DMS79 treated with DMSO at 0.1 percent for 48 hours (cell line): ENCODE measurements at places on chromosomes 3 and 15.

- peak; percentile 60 for DNase-seq
Measured at GRCh38 chr3:39189959-39190269, 2.5 kb downstream of the XIRP1 start.

- DNase-seq = no peak
Measured at GRCh38 chr3:157087780-157088600, 72.0 kb downstream of the CCNL1 start.

DNA sequence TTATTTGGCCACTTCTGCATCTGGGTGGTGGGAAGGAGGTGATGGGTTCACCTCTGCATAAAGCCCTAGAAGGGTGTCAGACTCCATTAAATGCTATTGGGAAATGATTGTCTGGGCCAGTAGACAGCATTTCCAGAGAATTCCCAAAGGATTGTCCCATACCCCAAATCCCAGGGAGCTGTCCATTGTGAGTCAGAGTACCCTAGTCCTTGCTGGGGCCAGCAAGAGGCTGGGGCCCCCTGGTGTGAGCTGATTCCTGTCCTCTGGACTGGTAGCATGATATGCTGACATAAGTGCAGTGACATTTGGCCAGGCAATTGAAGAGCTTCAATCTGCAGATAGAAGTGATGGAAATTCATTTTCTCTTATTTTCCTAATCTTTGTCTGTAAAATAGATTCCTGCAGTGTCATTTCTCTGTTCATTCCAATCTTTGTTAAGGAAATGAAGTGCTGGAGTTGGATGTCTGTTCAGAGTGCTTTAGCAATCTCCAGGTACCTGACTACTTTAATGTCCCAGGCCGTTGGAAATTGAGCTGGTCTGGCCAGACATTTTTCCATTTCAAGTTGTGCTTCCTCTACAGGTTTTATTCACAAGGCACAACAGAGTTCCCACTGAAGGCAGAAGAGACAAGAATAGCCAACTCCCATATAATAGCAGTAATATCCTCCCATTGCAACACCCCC lies 91.2 kb downstream of the RPLP1 start:
- DNase-seq = no peak

- DNase-seq = no peak
Measured at GRCh38 chr3:174102866-174103265, 705.3 kb downstream of the NLGN1 start.

- DNase-seq = no peak
Measured at GRCh38 chr3:41462103-41462691, 262.9 kb downstream of the CTNNB1 start.

DNA sequence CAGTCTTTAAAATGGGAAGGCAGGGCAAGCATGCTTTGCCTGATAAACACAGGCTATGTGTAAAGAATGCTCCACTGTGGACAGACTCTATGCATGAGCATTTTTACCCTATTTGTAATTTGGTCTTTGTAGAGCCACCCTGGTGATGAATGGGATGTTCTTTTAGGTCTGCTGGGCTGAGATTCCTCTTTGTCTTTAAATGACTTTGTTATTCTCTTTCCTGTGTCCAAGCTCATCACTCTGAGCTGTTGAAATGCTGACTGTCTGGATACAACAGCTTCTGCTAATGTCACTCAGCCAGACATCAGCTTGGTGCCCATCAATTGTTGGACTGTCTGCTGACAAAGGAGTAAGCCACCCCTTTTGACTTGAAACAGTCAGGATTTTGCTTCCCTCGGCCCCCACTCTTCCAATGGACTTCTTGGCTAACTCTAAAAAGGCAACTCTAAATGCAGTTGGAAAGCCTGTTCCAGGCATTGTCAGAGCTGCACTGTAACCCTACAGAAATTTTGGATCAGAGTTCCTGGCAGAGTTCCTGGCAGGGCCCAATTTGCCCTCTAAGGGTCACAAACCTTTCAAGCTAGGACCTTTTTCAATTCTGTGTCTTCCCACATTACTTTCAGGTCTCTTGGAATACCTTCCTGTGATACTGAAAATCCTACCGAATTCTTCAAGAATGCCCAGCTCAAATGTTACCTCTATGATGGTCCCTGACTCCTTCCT lies 40.5 kb upstream of the EIF1B start:
- DNase-seq = no peak

GRCh38 chr3:58074997-58075396 lies 66.8 kb downstream of the FLNB start:
- no peak for DNase-seq

DNA sequence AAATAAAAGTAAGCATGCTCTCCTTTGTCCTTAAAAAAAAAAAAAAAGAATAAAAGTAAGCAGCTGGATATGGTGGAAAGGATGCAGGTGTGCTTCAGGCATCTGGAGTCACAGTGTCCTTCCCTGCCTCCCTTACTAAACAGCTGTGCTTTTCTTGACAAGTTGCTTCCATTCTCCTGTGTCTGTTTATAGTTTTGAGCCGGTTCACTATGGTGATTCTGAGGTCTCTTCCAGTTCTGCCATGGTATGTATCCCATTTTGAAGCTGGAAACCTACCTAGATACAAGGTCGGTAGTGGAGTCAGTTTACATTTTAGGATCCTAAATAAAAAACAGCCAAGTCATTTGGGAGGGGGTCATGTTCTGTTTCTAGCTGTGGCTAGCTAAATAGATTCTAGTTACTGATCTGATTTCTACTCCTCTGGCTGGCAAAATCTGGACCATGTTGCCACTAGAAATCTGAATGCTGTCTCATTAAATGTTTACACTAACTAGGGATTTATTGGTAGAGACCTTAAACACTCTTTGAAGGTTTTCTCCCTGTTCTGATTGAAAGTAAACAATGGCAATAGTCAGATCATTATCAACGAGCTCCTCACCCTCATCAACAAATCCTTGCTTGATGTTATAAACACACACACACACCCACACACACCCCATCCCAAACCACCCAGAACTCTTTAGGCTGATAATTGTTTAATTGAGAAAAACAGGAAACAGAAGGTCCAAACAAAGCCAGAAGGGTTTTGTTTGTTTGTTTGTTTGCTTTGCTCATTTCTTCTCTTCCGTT lies 7.9 kb downstream of the TNFSF10 start:
- DNase-seq = no peak

DNA sequence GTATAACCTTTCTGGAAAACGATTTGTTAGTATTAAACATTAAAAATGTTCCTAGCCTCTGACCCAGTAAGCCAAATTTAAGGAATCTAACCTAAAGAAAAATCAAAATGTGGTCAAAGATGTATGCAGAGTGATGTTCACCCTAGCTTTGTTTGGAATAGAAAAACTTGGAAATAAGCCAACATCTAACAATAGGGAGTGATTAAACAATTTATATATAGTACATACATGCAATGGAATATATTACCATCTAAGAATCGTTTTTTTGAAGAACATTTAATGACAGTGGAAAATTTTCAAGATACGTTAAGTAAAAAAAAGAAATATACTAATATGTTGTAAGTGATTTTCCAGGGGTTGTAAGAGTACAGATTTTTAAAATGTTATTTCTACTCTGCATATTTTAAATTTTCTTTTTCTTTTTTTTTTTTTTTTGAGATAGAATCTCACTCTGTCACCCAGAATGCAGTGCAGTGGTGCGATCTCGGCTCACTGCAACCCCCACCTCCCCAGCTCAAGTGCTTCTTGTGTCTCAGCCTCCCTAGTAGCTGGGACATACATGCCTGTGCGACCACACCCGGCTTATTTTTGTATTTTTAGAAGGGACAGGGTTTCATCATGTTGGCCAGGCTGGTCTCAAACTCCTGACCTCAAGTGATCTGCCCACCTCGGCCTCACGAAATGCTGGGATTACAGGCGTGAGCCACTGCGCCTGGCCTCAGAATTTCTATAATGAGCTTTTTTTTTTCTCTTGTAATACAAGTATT lies 54.9 kb downstream of the ANP32A start:
- no peak for DNase-seq

DNA sequence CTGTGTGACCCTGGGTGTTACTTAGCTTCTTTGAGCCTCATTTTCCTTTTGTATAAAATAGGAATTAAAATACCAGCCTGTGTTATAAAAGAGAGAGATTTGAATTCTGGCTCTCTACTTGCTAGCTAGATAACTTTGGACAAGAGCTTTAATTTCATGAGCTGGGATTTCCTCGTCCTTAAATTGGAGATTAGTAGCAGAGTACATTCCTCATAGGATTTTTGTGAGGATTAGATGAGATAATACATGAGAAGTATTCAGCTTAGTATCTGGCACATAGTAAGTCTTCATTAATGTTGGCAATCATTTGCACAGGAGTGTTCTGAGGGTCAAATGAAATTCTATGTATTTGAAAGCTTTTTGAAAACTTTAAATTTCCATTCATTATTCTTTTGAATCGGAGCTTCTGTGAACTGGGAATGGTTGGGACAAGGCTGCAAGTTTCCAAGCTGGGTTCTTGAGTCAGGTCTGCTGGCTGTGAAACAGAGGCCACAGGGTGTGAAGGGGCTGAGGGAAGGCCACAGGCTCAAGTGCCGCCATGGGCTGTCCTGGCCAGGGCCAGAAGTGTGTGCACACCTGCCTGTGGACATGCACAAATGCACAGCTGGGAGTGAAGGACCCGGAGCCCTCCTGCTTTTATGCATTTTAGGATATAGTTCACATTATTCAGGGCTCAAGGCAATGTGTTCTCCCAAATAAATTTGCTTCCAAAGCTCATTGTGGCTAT lies 17.2 kb downstream of the ALPK3 start:
- DNase-seq = no peak

GRCh38 chr3:81726735-81727134 lies 34.7 kb downstream of the GBE1 start:
- no peak for DNase-seq

DNA sequence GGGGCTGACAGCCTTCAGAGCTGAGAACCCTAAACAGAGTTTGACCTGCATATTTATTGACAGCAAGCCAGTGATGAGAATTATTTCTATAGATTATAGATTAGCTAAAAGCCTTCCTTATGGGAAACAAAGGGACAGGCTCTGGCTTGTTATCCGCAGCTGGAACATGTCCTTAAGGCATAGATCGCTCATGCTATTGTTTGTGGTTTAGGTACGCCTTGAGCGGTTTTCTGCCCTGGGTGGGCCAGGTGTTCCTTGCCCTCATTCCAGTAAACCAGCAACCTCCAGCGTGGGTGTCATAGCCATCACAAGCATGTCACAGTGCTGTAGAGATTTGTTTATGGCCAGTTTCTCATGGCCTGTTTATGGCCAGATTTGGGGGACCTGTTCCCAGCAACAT lies 10.2 kb upstream of the FAH start:
- no peak for DNase-seq

- no peak for DNase-seq
Measured at GRCh38 chr3:72329354-72329753, 518.9 kb downstream of the SHQ1 start.

- DNase-seq = peak; percentile 96
Measured at GRCh38 chr3:117997201-117998049, 1037.2 kb downstream of the IGSF11 start.

GRCh38 chr3:28745436-28745835 lies 396.8 kb upstream of the AZI2 start:
- no peak for DNase-seq

GRCh38 chr3:194323785-194324735 lies 27.1 kb downstream of the CPN2 start:
- DNase-seq = no peak

- DNase-seq = peak; percentile 45
Measured at GRCh38 chr3:42270561-42270960, 4.6 kb upstream of the CCK start.

- no peak for DNase-seq
Measured at GRCh38 chr3:156760333-156760732, 65.8 kb upstream of the LEKR1 start.

GRCh38 chr15:95141486-95141885 lies 910.1 kb downstream of the MCTP2 start:
- no peak for DNase-seq

DNA sequence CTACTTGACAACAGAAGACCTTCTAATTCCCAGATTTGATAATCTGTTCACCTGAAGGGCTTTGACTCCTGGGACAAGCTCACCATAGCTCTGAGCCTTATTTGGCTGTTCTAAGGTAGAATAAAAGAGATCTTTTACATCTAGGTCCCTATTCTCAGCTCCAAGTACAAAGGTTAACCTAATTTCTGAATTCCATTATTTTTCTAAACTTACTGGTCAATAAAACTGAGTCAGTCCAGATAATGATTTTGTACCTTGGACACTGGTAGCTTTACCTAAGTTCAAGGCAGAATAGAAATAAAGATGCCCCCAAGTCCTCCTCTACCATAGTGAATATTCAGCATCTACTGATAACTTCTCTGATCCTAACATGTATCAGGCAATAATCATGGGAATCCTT lies 81.8 kb upstream of the MEX3B start:
- no peak for DNase-seq

GRCh38 chr3:141106842-141107241 lies 55.7 kb downstream of the SPSB4 start:
- DNase-seq = no peak

- DNase-seq = no peak
Measured at GRCh38 chr15:99436542-99437314, 129.1 kb upstream of the MEF2A start.

GRCh38 chr3:16828815-16829214 lies 55.9 kb upstream of the PLCL2 start:
- DNase-seq = no peak

GRCh38 chr3:136675150-136675858 lies 76.9 kb downstream of the STAG1 start:
- DNase-seq = no peak

DNA sequence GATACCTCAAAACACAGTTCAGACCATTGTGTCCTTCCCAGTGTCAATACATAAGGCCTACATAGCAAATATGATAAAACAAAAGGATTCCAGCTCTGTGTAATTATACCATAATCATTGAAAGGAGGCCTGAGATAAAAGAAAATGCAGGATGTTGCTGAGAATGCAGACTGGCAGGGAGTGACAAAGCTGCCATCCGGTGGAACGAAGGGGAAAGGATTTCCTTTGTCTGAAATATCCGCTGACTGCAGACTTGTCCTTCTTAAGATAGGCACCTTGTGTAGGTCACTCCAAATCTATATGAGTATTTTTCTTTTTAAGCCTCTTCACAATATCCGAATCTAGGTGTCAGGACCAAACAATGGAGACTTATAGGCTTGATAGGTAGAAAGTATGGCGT lies 108.0 kb downstream of the KCNH8 start:
- no peak for DNase-seq

- no peak for DNase-seq
Measured at GRCh38 chr3:126358038-126358815, 1.0 kb upstream of the KLF15 start.

- no peak for DNase-seq
Measured at GRCh38 chr3:152193673-152194267, 75.0 kb upstream of the MBNL1 start.

DNA sequence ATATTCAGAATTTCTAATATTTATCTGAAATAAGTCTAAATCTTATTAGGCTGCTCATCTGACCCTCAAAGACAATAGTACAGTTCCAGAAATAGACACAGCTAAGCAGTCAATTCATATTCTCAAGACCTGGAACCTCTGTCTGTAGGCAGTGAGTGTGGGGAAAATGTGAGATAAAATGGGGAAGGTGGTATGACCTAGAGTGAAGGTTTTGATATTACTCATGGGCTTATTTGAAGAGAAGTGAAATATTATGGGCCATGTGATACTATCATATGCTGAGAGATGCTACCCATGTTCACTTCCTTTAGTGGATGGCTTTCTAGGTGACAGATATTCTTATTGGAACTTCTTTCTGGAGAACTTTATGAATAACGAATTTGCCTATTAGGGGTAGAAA lies 33.5 kb downstream of the TGFBR2 start:
- DNase-seq = no peak
